Natural killer cell (primary cell): ENCODE measurements at places on chromosomes 13 and 19. TPM values are rescaled to one million over a fixed set of nuclear protein-coding genes. Genes with fewer than 3 reads are reported as not detected.
A peak's percentile ranks its signal among the peaks of the same experiment; 100 is the strongest.

Gene RASAL3
- total RNA-seq, result 217 TPM

- H3K4me3 ChIP-seq, result no peak overlapping the region
- peaks cover 9% of the 10 kb centered on the region for H3K36me3 ChIP-seq
- H3K27me3 ChIP-seq, result no peaks in the 10 kb centered on the region
- no peak overlapping the region for H3K27ac ChIP-seq
- peaks cover 12% of the 10 kb centered on the region for H3K4me1 ChIP-seq
Observed at GRCh38 chr13:45472171-45472705, 7.5 kb downstream of the COG3 start.

DNA sequence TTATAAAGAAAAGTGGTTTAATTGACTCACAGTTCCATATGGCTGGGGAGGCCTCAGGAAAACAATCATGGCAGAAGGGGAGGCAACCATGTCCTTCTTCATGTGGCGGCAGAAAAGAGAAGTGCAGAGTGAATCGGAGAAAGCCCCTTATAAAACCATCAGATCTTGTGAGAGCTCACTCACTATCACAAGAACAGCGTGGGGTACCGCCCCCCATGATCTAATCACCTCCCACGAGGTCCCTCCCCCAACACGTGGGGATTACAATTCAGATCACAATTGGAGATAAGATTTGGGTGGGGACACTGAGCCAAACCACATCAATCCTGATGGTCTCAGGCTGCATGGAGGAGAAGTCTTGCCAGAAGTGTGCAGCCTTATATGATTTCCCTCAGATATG, 26.0 kb downstream of the TM9SF2 start:
- no peak overlapping the region for H3K27ac ChIP-seq
- H3K4me3 ChIP-seq, result no peak overlapping the region
- peaks cover 43% of the 10 kb centered on the region for H3K36me3 ChIP-seq
- peaks cover 4% of the 10 kb centered on the region for H3K4me1 ChIP-seq

DNA sequence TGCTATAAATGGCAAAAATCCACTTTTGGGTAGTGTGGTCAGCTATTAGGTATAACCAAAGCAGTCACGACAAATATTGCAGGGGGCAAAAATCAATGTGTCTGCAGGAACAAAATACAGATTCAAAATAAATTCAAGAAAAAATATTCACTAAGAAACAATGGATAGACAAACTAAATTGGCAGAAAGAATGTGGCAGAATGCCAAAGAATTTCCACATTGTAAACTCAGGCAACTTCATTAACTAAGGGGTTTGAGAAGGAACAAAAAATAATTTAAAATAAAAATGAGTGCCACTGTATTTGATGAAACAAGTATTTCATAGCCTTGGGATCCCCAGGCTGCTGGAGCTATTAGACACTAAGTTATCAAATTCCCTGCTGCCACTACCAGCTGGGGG, 193.1 kb downstream of the VWA8 start:
- no peak overlapping the region for H3K4me3 ChIP-seq
- H3K4me1 ChIP-seq, result no peaks in the 10 kb centered on the region
- no peak overlapping the region for H3K27ac ChIP-seq
- H3K36me3 ChIP-seq, result peaks cover 2% of the 10 kb centered on the region
- no peak for DNase-seq

- H3K36me3 ChIP-seq, result no peaks in the 10 kb centered on the region
- no peak for DNase-seq
- peak overlapping the region; percentile 61 for H3K27ac ChIP-seq
- H3K4me3 ChIP-seq, result peak overlapping the region; percentile 84
- H3K4me1 ChIP-seq, result peaks cover 26% of the 10 kb centered on the region
Observed at GRCh38 chr19:3573162-3573857, 566 bp downstream of the HMG20B start.

- peaks cover 37% of the 10 kb centered on the region for H3K4me1 ChIP-seq
- H3K27ac ChIP-seq, result no peak overlapping the region
- H3K4me3 ChIP-seq, result no peak overlapping the region
Observed at GRCh38 chr19:40421993-40422747, 3.6 kb downstream of the SERTAD1 start.

DNA sequence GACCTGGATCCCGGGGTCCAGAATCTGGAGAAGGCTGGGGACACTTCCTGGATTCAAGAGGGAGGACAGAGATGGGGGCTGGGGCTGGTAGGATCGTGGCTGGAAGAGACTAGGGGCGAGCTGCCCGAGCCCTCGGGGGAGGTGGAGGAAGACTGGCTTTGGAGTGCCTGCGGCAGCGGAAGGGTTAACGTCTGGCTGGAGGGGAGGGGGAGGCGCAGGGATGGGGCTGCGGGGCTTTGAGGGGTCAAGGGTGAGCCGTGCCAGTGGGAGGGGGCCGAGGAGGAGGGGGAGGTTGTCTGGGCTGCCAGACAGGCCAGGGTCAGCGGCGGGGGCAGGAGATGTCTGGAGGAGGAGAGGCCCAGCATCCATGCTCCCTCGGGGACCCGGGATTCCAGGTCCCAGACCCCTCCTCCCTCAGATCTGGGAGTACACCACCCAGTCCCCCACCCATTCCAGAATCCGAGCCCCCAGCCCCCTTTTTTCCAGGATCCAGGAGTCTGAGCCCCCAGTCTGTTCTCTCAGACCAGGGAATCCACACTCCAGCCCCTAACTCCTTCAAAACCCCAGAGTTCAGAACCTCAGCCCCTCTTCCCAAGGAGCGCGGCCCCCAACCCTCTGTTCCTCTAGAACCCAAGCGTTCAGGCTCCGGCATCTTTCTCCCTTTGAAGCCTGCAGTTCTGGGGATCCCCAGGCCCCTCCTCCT, 3.2 kb upstream of the SPACA6 start:
- H3K4me1 ChIP-seq, result peaks cover 15% of the 10 kb centered on the region
- peak overlapping the region; percentile 40 for H3K4me3 ChIP-seq
- DNase-seq, result no peak
- H3K36me3 ChIP-seq, result no peaks in the 10 kb centered on the region
- peaks cover 24% of the 10 kb centered on the region for H3K27me3 ChIP-seq
